ENCODE measurements at places on chromosomes 2 and 18.

DNA sequence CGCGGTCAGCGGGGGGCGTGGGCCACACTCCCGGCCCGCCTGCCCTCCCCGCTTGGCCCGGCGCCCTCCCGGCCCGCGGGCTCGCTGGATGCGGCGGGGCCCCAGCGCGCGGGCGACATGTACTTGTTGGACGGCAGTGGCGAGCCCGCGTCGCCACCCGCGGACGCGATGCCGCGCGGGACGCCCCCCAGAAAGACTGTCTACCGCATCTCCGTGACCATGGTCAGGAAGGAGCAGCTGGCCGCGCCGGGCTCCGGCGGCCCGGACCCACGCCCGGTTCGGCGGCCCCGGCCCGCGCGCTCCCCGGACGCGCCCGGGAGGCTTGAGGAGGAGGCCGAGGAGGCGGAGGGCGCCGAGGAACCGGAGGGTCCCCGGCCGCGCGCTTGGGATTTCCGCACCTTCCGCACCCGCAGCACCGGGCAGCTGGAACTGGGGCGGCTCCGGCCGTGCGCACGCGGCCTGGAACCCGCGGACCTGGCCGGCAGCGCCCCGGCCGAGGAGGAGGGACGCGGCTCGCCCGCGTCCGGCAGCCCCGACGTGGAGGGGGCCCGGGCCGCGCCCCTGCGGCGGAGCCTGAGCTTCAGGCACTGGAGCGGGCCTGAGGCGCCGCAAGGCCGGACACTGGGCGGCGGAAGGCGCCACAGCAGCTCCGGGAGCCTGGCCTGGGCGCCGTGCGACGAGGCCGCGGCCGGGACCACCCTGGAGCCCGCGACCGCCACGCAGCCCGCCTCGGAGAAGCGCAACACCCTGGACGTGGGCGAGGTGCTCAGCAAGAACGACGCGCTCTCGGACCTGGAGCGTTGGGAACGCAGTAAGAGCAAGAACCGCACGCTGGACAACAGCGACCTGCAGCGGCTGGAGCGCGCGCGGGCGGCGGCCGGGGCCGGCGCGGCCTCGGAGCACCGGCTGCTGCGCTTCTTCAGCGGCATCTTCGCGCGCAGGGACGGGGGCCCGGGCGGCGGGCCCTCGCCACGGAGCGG is 176.4 kb downstream of the AGAP1 start:
- peak; percentile 44 for DNase-seq

DNA sequence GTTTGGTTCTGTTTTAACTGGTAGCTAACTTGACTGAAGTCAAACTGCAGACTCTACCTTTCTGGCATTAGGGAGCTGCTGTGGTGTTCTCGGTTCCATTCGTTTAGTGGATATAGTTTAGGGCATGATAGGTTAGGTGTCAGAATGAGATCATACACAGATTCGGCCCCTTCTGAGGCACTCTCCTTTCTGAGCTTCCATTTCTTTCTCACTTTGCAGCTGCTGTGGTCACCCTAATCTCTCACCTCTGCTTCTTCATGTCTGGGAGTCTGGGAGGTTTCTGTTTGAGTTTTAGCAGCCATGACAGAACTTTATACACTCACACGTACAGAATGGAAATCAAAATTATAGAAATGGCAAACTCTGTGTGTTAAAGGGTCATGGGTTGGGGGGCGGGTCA is 122.8 kb downstream of the ATP9B start:
- DNase-seq, result no peak

DNA sequence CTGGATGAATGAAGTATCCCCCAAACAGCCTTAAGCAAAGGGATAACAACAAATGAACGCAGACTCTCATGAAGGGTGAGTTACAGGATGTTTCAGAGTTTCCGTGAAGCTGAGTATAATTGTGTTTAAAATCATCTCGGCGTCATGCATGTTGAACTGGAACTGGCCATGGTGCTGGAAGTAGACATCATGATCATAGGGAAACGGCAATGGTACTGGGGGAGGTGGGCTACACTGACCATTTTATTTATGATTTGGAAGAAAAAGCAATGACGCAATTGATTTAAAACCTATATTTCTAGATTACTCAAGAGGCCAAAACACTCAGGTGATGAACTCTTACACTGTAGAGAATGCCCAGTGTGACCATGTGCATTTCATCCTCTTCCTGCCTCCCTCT is 387.9 kb upstream of the MYT1L start:
- DNase-seq, result no peak

- DNase-seq, result no peak
Measured at GRCh38 chr2:111100087-111100764, 20.5 kb upstream of the BCL2L11 start.

DNA sequence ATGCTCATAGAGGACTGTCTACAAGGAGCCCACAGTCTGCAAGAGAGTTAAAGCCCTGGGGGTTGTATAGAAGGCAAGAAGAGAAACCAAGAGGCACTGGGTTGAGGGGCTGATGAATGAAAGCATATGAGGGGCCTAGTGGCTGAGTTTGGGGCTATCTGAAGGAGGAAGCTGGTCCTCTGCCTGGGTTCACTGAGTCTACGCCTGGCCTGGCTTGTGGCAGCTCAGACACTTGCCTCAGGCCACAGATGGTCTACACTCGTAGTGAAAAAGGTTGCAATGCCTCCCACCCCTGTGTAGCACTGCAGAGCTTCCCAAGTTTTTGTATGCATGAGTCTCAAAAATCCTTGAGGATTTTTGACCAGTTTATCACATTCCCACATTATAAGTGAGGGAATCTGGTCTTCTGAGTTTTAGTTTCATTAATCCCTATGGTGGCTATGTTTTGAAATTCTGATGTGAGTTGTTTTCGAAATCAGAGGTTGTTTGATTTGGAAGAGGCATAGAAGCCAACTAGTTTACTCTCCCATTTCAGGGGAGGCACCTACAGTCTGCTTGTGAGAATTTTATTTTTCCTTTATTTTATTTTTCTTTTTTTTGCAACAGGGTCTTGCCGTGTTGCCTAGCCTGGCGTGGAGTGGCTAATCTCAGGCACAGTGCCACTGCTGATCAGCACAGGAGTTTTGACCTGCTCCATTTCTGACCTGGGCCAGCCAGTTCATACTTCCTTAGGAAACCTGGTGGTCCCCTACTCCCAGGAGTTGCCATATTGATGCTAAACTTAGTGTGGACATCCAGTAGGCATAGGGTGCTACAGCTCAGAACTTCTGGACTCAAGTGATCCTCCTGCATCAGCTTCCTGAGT is 10.0 kb downstream of the MYCN start:
- DNase-seq, result no peak

GRCh38 chr2:207241198-207241597 is 75.5 kb upstream of the KLF7 start:
- no peak for DNase-seq

DNA sequence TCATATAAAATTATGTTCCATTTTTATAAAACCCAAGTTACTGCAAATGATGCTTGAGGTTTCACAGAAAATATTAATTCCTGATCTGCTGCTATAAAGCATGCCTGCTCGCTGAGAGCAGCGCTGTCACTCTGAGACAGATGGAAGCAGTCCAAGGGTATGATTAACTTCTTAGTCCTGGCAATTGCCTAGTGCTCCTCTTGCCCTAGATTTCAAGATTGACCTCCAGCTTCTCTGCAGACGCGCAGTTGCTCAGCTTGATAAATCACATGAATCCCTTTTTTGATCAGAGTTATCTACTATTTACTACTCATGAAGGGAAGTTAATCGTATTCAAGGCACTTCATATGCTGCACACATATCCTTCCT is 154.6 kb upstream of the REV1 start:
- no peak for DNase-seq

DNA sequence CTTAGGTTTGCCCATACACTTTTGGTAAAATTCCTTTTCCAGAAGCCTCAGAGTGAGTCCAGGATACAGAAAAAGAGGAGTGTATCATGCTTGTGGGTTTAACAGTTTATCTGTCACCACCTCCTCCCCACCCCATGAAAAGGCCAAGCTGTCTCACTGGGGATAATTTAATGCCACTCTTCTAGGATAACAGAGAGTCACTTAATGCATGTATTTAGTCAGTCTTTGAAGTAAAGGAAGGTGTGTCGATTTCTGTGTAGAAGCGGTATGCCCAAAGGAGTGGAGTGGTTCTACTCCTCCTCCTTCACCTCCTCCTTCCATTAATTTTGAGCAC is 116.4 kb downstream of the QPCT start:
- no peak for DNase-seq
